H4 (cell line): ENCODE measurements at places on chromosomes 11 and 22. TPM values are rescaled to one million over a fixed set of nuclear protein-coding genes. Genes with fewer than 3 reads are reported as not detected.

CHST1 gene
- 0.95 and 2.0 TPM in 2 replicates for total RNA-seq

OR9I1 gene
- not detected in 2 replicates for total RNA-seq

GRCh38 chr11:31720225-31720624 is 90.9 kb downstream of the PAX6 start:
- no peak for DNase-seq

OR6T1 gene
- not detected in 2 replicates for total RNA-seq

DNA sequence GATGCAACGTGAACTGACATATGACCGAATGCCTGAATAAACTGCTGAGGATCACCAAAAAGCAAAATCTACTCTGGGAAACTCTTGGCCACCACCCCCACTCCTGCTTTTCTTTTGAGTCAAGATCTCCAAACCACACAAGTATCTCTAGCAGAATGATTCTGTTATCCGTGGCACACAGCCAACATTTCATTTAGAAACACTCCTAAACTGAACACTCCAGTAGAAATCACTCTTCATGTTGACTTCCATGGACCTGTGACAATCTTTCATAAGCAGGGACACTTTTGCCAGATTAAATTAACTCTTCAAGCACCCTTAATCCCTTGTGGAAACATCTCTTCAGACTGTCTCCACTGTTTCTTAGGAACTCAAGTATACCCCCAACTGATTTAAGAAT is 44.4 kb downstream of the VSIG10L2 start:
- no peak for DNase-seq

GRCh38 chr11:64334764-64335735 is 5.0 kb upstream of the CCDC88B start:
- peak; percentile 94 for DNase-seq

PNPLA3 gene
- 5.2 and 7.8 TPM in 2 replicates for total RNA-seq

DNA sequence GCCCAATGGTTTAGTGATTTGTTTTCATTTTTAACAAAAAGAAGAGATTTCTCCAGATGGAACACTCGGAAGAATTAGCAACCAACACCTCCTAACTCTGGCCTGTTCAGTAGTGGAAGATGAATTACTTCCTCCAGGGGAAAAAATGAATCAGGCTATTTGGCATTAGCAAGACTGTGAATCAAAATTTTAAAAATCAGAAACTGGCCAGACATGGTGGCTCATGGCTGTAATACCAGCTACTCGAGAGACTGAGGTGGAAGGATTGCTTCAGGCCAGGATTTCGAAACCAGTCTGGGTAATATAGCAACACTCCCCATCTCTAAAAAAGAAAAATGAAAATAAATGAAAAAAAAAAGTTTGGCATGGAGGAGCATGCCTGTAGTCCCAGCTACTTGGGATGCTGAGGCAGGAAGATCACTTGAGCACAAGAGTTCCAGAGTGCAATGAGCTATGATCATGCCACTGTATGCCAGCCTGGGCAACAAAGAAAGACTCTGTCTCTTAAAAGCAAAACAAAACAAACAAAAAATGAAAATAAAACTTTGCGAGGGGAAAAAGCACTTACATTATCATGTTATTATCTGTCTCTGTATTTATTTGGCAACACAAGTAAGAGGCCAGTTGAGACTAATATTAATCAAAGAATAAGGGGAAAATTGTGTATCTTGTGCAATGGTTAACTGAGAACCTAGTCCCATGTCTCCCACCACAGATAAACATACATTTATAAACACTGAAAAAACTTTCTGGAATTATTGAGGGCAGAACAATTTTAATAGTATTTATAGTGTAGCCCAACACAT is 796.3 kb upstream of the ANO3 start:
- no peak for DNase-seq

NXPE4 gene
- not detected in 2 replicates for total RNA-seq

ELF5 gene
- total RNA-seq = not detected in 2 replicates

DNA sequence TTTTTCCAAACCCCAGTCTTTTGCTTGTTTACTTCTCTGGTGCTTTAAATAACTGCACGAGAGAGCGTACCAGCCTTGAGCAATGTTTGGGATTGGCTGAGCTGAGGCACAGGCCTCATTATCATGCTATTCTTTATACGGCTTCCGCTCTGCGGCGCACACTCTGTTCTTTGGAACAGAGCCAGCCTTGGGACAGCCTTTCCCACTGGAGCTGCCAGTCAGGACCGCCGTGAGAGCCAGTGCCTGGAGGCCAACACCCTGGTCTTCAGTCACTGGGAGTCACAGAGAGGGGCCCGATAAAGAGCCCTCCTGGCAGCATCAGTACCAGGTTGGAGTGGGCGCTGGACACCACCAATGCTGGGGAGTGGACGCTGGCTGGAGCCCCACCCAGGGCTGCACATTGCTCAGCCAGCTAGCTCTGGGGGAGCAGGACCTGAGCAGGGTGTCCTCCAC is 125.6 kb downstream of the BCR start:
- DNase-seq = peak; percentile 56

MMP8 gene
- total RNA-seq = not detected in 2 replicates
